Activated CD4-positive, alpha-beta T cell treated with anti-CD3 and anti-CD28 coated beads for 48 hours (primary cell): ENCODE measurements at places on chromosomes 3 and 15.
A peak's percentile ranks its signal among the peaks of the same experiment; 100 is the strongest.

DNA sequence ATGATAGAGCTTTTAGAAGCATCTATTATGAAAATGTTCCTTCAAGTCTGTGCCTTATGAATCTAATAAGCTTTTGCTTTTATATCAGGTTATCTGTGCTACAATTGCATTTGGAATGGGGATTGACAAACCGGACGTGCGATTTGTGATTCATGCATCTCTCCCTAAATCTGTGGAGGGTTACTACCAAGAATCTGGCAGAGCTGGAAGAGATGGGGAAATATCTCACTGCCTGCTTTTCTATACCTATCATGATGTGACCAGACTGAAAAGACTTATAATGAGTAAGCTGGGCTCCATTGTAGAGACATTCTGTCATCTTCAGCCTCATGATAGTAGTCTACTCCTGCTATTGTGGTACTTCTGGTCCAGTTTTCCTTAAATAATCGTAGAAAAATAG lies 73.4 kb downstream of the BLM start:
- no peak for DNase-seq

DNA sequence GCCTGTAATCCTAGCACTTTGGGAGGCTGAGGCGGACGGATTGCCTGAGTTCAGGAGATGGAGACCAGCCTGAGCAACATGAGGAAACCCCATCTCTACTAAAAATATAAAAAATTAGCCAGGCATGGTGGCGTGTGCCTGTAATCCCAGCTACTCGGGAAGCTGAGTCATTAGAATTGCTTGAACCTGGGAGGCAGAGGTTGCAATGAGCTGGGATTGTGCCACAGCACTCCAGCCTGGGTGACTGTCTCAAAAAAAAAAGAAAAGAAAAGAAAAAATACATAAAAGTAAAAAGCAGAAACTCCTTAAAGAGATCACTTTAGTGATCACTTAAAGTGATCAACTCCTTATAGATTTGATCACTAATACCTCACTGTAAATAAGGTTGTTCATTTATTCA lies 78.0 kb downstream of the GMPS start:
- DNase-seq: no peak

DNA sequence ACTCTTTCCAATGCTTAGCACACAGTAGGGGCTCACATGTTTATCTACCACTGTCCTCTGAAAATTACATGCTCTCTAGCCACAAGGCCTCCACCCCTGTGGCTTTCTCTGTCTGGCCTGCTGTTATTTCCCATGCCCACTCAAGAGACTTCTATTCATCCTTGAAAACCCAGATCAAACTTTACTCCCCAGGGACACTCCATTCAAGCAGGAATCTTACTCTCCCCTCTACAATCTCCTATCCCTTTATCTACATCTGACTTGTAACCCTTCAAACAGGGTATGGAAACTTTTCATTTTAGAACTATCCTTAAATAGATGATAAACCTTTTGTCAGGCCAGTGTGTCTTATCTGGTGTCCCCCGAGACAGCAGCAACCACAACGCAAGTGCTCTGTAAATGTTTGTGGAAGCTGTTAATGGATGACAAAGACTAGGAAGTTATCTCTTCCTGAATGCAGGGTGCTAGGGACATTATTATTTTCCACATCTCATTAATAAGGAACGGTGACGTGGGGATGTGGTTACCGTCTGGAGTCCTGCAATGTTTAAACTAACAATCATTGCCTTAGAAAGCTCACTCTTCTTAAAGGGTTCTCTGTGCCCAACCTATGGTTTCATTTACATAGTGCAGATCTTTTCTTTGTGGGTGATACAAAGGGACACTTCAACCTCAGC lies 322.3 kb downstream of the ARRDC4 start:
- no peak for DNase-seq

- no peak for DNase-seq
These were observed 68.1 kb downstream of the SYNM start for GRCh38 chr15:99172989-99173388.

DNA sequence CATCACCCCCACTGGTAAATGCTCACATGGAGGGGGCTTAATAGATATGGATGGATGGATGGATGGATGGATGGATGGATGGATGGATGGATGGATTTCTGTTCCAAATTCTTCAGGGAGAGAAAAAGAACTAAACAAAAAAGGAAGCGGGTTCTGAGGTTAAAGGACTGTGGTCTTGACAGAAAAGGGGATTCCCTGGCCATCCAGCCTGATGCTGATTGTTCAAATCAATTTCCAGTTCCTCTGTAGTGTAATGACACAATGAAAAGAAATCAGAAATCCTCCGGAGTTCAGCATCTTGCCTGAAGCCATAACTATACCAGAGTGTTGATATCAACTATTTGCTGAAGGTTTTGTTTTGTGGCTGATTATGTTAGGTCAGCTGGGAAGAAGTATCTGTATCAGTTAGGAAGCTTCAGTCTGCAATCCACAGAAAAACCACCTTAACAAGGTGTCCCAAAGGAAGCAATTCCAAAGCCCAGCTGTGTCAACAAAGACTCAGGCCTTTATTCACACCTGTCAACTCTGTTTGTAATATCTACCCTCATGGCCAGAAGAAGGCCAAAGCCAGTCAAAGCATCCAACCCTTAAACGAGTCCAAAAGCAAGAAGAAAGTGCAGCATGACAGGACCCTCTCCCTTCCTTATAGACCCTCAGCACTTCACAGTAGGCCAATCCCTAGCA lies 24.5 kb upstream of the RASA2 start:
- DNase-seq: no peak

GRCh38 chr15:68335251-68335650 lies 57.7 kb downstream of the FEM1B start:
- DNase-seq: no peak

DNA sequence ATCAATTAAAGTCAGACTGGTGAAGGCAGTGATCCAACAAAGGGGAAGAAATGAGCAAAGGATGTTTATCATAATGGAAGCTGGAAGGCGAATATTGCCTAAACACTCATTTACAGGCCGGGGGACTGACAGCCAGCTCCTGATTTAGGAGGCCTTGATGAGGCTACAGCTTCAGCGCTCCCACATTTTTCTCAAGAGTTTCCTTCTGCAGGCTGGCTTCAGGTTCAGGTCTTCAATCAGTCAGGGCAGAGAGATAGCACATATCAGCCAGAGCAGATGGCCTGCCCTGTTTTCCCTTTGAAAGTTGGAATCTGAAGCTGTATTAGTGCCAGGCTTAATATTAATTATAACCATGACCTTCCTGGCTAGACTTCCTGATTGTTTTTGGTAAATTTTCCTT lies 218.9 kb downstream of the SV2B start:
- no peak for DNase-seq

GRCh38 chr15:90561344-90562244 lies 31.9 kb downstream of the CRTC3 start:
- DNase-seq: peak; percentile 26

- no peak for DNase-seq
These were observed 52.4 kb upstream of the GNB4 start for GRCh38 chr3:179503640-179504039.

DNA sequence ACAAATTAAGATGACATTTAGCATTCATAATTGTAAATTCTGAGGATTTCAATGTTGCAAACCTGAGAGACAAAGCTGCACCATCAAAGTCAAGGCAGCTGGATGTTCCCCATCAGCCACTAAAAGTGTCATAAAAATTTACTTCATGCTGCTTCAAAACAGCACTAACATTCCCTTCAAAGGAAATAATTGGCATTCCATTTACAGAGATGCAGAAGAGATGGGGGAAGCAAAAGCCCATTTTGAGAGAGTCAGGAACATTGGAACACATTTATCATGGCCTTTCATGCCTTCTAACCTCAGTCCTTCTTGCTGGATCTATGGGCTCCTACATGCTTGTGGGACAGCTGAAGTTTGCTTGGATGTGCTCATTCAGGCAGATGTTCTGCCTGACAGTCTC lies 6.4 kb upstream of the TMEM158 start:
- no peak for DNase-seq

GRCh38 chr3:107846279-107846852 lies 244.5 kb downstream of the CD47 start:
- peak; percentile 58 for DNase-seq

- no peak for DNase-seq
These were observed 24.1 kb upstream of the MITF start for GRCh38 chr3:69715204-69715603.

DNA sequence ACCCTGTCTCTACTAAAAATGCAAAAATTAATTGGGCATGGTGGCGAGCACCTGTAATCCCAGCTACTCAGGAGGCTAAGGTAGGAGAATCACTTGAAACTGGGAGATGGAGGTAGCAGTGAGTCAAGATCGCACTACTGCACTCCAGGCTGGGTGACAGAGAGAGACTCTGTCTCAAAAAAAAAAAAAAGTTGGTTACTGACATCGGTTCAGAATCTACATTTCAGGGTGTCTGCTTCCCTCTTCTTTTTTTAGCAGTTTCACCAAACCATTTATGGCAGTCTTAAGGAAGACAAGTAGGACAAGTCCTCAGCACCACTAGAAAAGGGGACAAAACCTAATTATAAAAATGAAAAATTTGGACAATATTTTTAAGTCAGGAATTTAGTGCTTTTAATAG lies 3.3 kb upstream of the USP4 start:
- DNase-seq: no peak

- peak; percentile 30 for DNase-seq
These were observed 1.2 kb downstream of the GP5 start for GRCh38 chr3:194397757-194398312.

DNA sequence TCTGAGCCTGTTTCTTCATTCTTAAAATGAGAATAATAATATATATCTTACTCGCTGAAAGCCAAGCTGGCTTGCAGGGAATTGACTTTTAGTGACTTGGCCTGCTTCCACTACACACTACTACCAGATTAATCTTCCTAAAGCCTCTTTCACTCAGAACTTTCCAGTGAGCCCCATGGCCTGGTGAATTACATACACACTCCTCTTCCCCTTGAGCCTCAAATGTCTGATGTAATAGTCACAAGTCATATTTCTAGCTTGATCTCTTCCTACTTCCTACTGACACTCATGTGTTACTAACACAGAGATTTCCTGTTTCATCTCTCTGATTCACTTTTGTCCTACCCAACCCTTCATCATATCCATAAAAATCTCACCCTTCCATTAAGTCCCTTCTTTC lies 82.7 kb upstream of the SOX2 start:
- no peak for DNase-seq

GRCh38 chr15:77627067-77627466 lies 5.6 kb downstream of the LINGO1 start:
- DNase-seq: no peak

DNA sequence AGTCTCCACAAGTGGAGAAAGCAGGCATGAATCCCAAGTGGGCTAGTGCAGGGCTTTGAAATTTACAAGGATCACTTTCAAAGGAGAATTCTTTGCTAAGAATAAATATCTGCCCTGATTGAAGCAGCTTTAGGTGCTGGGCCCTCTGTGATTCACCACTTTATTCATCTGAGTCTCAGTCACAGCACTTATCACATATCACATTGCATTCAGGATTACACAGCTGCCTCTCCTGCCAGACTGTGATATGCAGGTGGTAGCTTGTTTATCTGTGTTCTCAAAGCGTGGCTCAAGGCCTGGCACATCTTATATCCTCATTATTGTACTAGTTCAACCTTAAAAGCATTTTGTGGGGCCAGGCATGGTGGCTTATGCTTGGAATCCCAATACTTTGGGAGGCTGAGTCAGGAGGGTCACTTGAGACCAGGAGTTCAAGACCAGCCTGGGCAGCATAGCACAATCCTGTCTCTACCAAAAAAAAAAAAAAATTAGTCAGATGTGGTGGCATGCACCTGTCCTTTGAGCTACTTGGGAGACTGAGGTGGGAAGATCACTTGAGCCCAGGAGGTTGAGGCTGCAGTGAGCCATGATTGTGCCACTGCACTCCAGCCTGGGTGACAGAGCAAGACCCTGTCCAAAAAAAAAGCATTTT lies 156.9 kb upstream of the EIF1B start:
- DNase-seq: no peak

GRCh38 chr15:84973492-84974460 lies 7.9 kb upstream of the PDE8A start:
- DNase-seq: no peak

DNA sequence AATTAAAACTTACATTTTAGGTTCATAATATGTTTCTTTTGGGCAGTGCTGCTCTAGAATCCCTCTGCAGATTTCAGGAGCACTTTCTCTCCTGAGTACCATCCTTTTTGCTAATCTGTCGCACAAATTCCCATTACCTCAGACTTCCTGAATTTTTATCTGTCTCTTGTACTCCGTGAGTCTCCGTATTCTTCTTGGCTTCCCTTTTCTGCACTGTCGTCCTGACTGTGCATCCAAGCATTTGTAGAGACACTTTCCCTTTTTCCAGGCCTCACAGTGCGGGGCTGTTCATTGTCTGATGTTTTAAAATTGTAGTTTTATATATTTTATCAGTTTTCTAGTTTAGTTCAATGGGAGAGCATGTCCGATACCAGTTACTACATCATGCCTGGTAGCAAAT lies 27.3 kb downstream of the MEF2A start:
- DNase-seq: no peak

DNA sequence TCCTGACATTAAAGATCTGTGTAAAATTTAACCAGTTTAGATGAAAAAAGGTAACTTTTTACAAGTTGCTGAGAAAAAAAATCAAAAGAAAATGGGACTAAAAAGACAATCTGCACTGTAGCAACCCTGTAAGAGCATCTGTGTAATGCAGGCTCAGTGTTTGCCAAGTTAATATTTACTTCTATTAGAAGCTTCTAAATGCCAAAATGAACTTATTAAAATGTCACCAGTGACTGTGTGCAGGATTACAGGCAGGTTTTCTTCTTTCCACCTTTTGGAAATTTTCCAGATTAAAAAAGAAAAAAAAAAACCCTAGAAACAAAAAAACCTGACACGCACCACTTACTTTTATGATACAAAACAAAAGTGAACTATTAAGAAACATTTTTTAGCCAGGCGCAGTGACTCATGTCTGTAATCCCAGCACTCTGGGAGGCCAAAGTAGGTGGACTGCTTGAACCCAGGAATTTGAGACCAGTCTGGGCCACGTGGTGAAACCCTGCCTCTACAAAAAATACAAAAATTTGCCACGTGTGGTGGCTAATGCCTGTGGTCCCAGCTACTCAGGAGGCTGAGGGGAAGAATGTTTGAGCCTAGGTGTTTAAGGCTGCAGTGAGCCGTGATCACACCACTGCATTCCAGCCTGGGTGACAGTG lies 87.2 kb downstream of the TJP1 start:
- no peak for DNase-seq

DNA sequence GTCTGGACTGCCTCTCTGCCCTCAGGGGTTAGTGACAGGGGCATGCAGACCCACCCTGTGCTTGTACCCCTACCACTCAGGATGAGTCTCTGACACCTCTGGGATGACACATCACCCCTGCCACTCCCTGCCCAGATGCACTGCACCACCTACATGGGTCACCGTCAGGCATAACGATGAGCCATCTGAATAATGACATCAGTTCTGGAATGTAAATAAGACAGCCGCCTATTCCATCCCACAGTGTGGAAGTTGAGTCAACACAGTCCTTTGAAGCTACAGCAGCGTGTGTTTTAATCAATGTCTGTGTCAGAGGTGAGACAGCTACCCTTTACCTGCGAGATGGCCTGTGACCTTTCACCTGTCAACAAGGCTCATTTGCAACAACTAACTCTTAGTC lies 268.7 kb upstream of the ARRDC4 start:
- DNase-seq: no peak

GRCh38 chr3:102151935-102152334 lies 282.9 kb upstream of the ZPLD1 start:
- no peak for DNase-seq

- no peak for DNase-seq
These were observed 62.8 kb upstream of the IMPG2 start for GRCh38 chr3:101383156-101383575.

GRCh38 chr3:70053293-70053692 lies 53.8 kb downstream of the SAMMSON start:
- DNase-seq: no peak

- DNase-seq: no peak
These were observed 45.3 kb upstream of the EIF5A2 start for GRCh38 chr3:170953736-170954135.
